ENCODE measurements at places on chromosomes 7 and 10. TPM values are rescaled to one million over a fixed set of nuclear protein-coding genes. Genes with fewer than 3 reads are reported as not detected.

Gene TEX47
- total RNA-seq = not detected

Gene NPY4R
- not detected for total RNA-seq

Gene EBLN1
- total RNA-seq = not detected

Gene ASIC3
- 4.1 TPM for total RNA-seq

Gene SLC18A3
- not detected for total RNA-seq

DNA sequence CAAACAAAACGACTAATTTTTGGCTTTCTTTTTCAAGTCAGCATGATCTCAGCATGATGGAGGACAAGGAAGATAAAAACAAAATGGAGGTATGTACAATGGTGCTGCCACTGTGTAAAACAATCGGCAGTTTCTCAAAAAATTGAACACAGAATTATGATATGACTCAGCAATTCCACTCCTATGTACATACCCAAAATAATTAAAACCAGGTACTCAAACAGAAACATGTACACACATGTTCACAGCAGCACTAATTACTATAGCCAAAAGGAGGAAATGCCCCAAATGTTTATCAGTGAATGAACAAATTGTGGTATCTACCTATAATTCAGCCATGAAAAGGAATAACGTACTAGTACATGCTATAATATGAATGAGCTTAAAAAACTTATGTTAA is 29.9 kb downstream of the SNX13 start:
- H3K27ac ChIP-seq = no peak overlapping the region
- no peaks in the 10 kb centered on the region for H3K27me3 ChIP-seq
- no peak overlapping the region for H3K4me3 ChIP-seq
- H3K36me3 ChIP-seq = peaks cover 10% of the 10 kb centered on the region

DNA sequence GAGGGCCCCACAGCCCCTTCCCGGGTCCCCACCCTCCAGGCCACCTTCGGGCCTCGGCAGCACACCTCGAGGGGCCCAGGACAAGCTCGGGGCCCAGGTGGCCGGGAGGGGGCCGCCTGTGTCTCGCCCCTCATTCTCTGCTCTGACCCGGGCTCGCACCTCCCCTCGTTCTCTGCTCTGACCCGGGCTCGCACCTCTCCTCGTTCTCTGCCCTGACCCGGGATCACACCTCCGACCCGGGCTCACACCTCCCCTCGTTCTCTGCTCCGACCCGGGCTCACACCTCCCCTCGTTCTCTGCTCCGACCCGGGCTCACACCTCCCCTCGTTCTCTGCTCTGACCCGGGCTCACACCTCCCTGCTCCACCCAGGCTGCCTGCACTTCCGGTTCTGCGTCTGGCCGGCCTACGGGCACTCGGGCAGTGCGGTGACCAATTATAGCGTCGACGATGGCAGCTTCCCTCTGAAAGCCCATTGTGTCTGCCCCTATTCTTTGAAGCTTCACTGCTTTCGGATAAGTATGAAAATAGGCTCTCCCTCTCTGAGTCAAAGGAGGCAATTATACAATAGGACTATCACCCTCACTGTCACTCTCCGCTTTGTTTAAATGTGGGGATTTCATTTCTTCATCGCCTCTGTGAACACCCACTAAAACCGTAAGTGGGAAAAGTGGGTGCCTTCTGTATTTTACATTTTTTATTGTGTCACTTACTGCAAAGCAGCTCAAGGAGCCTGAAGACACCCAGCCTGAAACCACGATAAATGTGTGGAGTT is 457.4 kb downstream of the DNAJB6 start:
- H3K27ac ChIP-seq = no peak overlapping the region
- no peaks in the 10 kb centered on the region for H3K36me3 ChIP-seq
- H3K27me3 ChIP-seq = no peaks in the 10 kb centered on the region

DNA sequence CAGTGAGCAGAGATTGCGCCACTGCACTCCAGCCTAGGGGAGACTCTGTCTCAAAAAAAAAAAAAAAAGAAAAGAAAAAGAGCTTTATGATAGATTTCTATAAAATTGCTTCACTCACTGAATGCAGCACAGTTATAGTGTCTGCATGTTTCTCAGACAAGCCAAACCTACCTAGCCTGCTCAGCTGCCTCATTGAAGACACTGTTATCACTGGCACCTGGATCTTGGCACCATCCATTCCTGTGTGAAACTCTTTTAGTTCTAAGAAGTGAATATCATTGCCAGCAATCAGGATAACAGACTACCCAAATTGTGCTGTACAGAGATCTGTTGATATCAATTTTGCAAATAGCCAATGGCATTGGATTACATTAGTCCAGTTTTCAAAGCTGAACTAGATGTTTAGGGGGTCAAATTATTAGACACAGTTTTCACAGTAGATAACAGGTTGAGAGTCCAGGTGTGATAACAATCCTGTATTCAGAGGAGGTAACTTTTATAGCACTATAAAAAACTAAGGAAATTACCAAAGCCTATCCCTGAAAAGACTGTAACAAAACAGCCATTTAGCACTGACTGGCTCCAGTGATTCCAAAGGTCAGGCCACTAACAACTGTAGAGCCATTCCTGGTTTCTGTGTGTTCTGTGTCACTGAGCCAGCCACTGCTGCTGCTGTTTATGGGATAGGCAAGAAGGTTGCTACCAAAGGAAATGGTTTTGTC is 17.1 kb downstream of the PDSS1 start:
- no peak for DNase-seq
- peaks cover 32% of the 10 kb centered on the region for H3K36me3 ChIP-seq
- H3K4me3 ChIP-seq = no peak overlapping the region
- H3K27ac ChIP-seq = no peak overlapping the region

GRCh38 chr7:37901236-37901827 is 15.3 kb downstream of the SFRP4 start:
- no peak for DNase-seq
- H3K36me3 ChIP-seq = no peaks in the 10 kb centered on the region
- peaks cover 2% of the 10 kb centered on the region for H3K27me3 ChIP-seq
- no peak overlapping the region for H3K27ac ChIP-seq

- DNase-seq = no peak
- H3K36me3 ChIP-seq = no peaks in the 10 kb centered on the region
- no peaks in the 10 kb centered on the region for H3K4me1 ChIP-seq
- no peak overlapping the region for H3K4me3 ChIP-seq
- peaks cover 2% of the 10 kb centered on the region for H3K27me3 ChIP-seq
Observed at GRCh38 chr10:7558036-7558435, 108.7 kb downstream of the ITIH5 start.

DNA sequence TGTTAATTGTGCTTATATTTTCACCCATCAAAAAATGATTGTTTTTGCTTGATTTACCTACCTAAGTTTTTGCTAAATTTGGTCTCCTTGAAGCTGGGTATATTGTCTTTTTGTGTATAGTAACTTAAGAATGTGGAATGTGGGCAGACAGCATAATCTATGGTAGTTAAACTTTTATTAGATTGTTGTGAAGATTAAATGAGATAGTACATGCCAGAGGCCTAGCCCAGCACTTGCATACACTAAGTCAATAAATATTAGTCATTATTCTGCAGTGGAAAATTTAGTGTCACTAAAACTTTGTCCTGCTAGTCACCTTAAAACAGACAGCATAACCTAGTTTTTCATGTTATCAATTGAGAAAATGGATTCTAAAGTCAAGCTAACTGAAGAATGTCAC is 19.3 kb upstream of the RPA3 start:
- no peak overlapping the region for H3K4me3 ChIP-seq
- no peak for DNase-seq
- peaks cover 18% of the 10 kb centered on the region for H3K4me1 ChIP-seq

GRCh38 chr7:99422625-99423024 is 13.9 kb downstream of the BUD31 start:
- no peaks in the 10 kb centered on the region for H3K27me3 ChIP-seq
- H3K4me3 ChIP-seq = no peak overlapping the region
- H3K27ac ChIP-seq = no peak overlapping the region
- H3K36me3 ChIP-seq = peaks cover 18% of the 10 kb centered on the region
- no peaks in the 10 kb centered on the region for H3K4me1 ChIP-seq
- DNase-seq = no peak

- H3K27me3 ChIP-seq = no peaks in the 10 kb centered on the region
- H3K27ac ChIP-seq = no peak overlapping the region
- H3K4me3 ChIP-seq = no peak overlapping the region
Observed at GRCh38 chr10:7908541-7909210, 90.4 kb downstream of the TAF3 start.

DNA sequence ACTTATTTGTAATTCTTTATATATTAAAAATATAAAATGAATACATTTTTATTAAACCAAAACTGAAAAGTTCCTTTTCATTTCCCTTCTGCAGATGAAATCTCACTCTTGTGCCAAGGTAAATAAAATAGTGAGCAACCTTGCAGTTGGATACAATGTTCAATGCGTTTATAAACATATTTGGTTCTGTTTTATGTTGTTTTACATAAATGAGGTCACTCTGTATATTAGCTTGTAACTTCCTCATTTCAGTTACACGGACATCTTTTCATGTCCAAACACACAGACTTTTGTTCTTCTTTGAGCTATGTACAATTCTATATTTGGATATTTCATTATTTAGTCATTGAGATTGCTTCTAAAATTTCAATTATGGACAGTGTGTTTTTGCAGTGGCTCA is 107.7 kb downstream of the BBS9 start:
- H3K27me3 ChIP-seq = no peaks in the 10 kb centered on the region
- H3K36me3 ChIP-seq = no peaks in the 10 kb centered on the region
- DNase-seq = no peak

GRCh38 chr7:87528730-87529129 is 53.2 kb upstream of the ABCB4 start:
- no peaks in the 10 kb centered on the region for H3K4me1 ChIP-seq
- H3K27me3 ChIP-seq = no peaks in the 10 kb centered on the region
- H3K36me3 ChIP-seq = no peaks in the 10 kb centered on the region
- DNase-seq = no peak

- no peak overlapping the region for H3K27ac ChIP-seq
- H3K36me3 ChIP-seq = peaks cover 11% of the 10 kb centered on the region
- no peak overlapping the region for H3K4me3 ChIP-seq
- no peaks in the 10 kb centered on the region for H3K27me3 ChIP-seq
Observed at GRCh38 chr10:11986593-11987216, 55.9 kb downstream of the UPF2 start.

- H3K36me3 ChIP-seq = no peaks in the 10 kb centered on the region
- no peak overlapping the region for H3K27ac ChIP-seq
- H3K4me1 ChIP-seq = peaks cover 9% of the 10 kb centered on the region
- no peak for DNase-seq
- peaks cover 15% of the 10 kb centered on the region for H3K27me3 ChIP-seq
Observed at GRCh38 chr10:11541296-11541695, 70.2 kb downstream of the USP6NL start.

Measured in activated T-helper 1 cell treated with anti-CD3 and anti-CD28 coated beads, Interleukin-12 subunit alpha, Interleukin-12 subunit beta, Interleukin-2, Interleukin-4 antibody, amounts not matched to agents 30 ng/mL and 10 ng/mL and 1 ng/mL, durations not matched to agents 14 hours and 24 hours and 36 hours (primary cell).